ENCODE measurements at places on chromosomes 16 and 17.

DNA sequence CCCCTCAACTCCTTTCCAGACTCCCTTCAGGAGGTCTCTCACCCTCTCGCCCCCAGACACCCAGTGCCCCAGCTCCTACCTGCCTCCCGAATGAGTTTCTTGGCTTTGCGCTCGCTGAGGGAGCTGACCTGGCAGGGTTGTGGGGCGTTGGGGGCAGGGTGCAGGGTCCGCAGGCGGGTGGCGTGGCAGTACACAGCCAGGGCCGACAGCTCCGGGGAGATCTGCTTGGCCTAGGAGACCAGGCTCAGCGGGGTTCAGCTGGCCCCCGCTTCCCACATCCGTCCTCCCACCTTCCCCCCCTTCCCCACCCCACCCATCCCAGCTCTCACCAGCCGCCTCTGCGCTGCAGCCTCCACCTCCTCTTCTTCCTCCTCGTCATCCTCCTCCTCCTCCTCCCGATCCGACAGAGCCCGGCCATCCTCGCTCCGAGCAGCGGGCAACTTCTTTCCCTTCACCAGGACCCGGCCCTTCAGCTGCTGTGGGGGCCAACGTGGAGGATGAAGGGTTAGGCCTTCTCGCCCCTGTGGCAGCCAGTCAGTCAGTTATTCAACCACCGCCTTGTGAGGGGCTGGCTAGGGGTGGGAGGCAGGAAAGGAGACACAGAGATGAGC, 17.2 kb downstream of the PLCD3 start:
- no peak for DNase-seq

DNA sequence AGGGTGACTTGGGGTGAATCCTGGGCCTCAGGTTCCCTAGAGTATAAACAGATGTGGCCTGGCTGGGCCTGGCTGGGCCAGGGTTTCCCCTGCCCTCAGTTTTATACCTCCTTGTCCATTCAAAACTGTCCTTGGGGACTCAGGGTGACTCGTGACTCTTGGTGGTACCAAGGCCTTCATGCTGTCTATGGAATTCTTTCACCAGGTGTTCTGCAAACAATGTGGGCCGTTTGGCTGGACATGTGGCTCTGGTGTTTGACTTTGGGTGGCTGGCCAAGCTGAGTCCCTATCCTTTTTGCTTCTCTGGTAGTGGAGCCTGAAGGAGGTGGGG, 3.3 kb downstream of the GPT2 start:
- DNase-seq, result no peak

DNA sequence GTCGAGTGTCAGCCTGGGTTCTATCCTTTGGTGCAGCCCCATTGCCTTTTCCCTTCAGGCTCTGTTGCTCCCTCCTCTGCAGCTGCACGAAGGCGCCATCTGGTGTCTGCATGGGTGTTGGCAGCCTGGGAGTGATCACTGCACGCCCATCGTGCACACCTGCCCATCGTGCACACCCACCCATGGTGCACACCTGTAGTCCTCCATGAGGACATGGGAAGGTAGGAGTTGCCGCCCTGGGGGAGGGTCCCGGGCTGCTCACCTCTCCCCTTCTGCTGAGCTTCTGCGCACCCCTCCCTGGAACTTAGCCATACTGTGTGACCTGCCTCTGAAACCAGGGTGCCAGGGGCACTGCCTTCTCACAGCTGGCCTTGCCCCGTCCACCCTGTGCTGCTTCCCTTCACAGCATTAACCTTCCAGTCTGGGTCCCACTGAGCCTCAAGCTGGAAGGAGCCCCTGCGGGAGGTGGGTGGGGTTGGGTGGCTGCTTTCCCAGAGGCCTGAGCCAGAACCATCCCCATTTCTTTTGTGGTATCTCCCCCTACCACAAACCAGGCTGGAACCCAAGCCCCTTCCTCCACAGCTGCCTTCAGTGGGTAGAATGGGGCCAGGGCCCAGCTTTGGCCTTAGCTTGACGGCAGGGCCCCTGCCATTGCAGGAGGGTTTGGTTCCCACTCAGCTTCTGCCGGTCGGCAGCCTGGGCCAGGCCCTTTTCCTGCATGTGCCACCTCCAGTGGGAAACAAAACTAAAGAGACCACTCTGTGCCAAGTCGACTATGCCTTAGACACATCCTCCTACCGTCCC, 2.9 kb downstream of the CTRL start:
- DNase-seq, result peak; percentile 85

GRCh38 chr17:48576479-48577309, 1.5 kb downstream of the HOXB4 start:
- peak; percentile 45 for DNase-seq

- DNase-seq, result no peak
Measured at GRCh38 chr16:57185446-57185944, 344 bp downstream of the PSME3IP1 start.

- DNase-seq, result no peak
Measured at GRCh38 chr16:85762970-85763369, 12.1 kb upstream of the C16orf74 start.

GRCh38 chr16:31201582-31202413, 762 bp downstream of the PYCARD start:
- peak; percentile 57 for DNase-seq

- no peak for DNase-seq
Measured at GRCh38 chr17:60606036-60606435, 6.0 kb downstream of the PPM1D start.

DNA sequence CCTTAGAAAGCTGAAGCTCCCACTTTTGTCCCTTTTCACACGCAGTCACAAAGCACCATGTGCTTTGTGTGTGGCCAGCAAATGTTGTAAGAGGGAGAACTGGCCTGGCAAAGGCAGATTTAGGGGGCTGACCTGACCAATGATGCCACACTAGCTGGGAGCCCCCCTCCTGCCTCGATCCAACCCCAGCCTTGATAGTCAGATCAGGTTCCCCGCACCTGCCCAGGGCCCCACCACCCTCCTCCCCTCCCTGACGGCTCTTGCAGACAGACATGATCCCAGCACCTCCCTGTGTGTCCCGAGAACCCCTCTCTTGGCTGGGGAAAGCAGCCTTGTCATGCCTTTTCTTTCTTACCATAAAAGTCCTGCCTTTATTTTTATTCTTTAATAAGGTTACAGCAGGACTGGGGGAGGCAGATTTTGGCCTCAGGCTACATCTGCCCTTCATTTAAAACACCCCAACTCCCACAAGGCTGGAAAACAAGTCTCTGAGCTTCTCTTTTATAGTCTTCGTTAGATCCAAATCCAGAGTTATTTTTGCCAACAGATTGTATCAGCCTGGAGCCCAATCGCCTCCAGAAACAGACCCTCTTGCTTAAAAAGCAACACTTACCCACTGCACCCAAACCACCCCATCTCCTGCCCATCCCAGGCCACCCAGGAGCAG, 201.8 kb upstream of the CDH5 start:
- DNase-seq, result no peak

DNA sequence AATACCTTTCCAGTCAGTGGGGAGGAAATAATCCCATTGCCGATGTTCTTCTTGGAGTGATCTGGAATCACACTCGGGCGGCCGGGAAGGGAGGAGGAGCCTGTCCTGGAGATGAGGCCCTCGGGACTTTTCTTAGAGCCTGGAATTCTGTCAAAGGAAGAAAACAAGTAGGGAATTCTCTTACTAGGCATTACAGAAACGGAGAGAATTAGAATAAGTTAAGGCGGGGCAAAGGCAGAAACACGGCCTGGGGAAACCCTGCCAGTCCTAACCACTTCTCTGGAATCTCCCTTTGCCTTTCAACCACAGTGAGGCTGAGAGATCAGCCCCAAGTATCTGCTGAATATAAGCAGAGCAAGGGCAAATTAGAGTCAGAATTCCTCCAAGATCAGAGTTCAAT, 27.8 kb downstream of the USP36 start:
- DNase-seq, result no peak

DNA sequence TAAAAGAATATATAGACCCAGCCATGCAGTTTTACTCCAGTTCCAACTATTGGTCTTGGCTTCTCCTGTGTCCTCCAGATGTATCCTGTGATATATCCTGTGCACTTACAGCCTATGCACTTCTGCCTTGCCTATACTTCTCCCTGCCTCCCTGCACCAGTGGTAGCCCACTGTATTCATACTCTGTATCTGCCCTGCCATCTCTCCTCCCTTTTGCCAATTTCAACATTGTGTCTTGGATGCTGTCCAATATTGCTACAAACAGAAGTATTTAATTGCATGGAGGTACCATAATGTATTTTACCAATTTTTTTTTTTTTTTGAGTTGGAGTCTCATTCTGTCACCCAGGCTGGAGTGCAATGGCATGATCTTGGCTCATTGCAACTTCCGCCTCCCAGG, 242.7 kb downstream of the HAPSTR1 start:
- DNase-seq, result no peak

DNA sequence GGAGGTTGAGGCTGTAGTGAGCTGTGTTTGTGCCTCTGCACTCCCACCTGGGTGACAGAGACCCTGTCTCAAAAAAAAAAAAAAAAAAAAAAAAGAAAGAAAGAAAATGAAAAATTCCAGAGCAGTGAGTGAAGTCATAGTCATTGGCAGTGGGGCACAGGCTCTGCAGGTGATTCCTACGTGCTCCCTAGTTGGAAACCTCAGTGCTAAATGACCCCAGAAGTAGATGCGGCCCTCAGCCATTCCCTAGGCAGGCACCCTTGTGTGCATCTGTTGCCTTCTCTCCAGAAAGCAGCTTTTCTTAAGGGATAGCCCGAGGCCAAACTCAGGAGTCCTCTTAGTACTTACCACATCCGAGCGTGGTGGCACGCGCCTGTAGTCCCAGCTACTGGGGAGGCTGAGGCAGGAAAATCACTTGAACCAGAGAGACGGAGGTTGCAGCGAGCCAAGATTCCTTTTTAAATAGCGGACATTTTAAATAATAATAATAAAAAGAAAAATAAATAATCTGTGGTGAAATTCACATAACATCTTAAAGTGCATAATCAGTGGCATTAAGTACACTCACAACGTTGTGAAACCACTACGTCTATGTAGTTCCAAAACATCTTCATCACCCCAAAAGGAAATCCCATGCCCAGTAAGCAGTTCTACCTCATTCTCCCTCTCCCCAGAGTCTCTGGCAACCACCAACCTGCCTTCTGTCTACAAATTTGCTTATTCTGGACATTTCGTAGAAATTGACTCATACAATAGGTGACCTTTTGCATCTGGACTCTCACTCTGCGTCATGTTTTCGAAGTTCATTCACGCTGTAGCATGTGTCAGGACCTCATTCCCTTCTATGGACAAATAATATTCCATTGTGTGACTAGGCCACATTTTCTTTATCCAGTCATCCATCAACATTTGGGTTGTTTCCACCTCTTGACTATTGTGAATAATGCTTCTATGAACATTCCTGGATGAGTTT, 12.5 kb upstream of the SPHK1 start:
- no peak for DNase-seq

GRCh38 chr16:84449156-84450140, 55.0 kb downstream of the MEAK7 start:
- DNase-seq, result no peak

GRCh38 chr17:40951011-40951622, 13.7 kb upstream of the KRT23 start:
- DNase-seq, result no peak

GRCh38 chr17:71964559-71964958, 156.3 kb upstream of the SOX9 start:
- no peak for DNase-seq
